ENCODE measurements at places on chromosomes 1 and 21.

- no peak for DNase-seq
Measured at GRCh38 chr21:46207920-46208591, 20.5 kb downstream of the LSS start.

DNA sequence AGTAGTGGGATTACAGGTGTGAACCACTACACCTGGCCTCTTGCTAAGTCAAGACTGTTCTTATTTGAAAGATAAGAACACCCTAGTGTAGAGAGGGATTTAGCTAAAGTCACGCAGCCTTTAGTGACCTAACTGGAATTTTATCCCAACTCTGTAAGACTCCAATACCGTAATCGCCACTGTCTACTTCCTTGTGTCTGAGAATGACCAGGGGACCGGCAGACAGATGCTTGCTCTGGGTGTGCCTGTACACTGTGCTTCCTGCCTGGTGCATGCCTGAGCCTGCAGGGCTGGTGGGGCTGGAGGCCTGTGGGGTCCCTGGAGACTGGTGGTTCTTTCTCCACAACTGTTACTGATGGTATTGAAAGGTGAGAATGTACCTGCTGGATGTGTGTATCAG, 15.3 kb downstream of the MFSD2A start:
- no peak for DNase-seq

- peak; percentile 38 for DNase-seq
Measured at GRCh38 chr1:56291374-56291919, 287.9 kb downstream of the PLPP3 start.

- DNase-seq: no peak
Measured at GRCh38 chr1:7675431-7676273, 95.4 kb upstream of the VAMP3 start.
